ENCODE measurements at places on chromosomes 3 and 15. TPM values are rescaled to one million over a fixed set of nuclear protein-coding genes. Genes with fewer than 3 reads are reported as not detected.

The DUOXA2 gene
- total RNA-seq, result not detected

DNA sequence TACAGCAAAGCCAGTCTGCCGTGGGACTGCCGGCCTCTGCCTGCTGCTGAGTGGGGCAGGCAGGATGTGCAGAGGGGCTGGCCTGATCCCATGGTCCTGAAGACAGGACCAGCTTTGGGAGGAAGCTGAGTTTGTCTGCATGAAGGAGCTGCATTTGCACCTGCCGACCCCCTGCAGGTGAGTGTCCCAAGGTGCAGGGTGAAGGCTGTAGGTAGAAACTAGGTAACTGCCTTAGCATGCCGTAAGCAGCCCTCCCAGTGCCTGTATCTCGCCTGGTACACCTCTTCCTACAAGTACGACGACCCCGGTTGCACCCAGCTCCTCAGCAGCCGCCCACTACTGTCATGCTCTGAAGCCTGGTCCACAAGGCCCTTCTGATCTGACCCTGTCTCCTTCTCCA is 34.9 kb downstream of the AMOTL2 start:
- H3K4me3 ChIP-seq, result no peak overlapping the region
- H3K4me1 ChIP-seq, result peaks cover 34% of the 10 kb centered on the region
- H3K27ac ChIP-seq, result no peak overlapping the region
- no peaks in the 10 kb centered on the region for H3K36me3 ChIP-seq
- no peak for DNase-seq

GRCh38 chr3:7461202-7461825 is 600.4 kb downstream of the GRM7 start:
- no peaks in the 10 kb centered on the region for H3K27me3 ChIP-seq
- H3K4me3 ChIP-seq, result no peak overlapping the region
- DNase-seq, result no peak
- H3K36me3 ChIP-seq, result no peaks in the 10 kb centered on the region
- H3K4me1 ChIP-seq, result no peaks in the 10 kb centered on the region

DNA sequence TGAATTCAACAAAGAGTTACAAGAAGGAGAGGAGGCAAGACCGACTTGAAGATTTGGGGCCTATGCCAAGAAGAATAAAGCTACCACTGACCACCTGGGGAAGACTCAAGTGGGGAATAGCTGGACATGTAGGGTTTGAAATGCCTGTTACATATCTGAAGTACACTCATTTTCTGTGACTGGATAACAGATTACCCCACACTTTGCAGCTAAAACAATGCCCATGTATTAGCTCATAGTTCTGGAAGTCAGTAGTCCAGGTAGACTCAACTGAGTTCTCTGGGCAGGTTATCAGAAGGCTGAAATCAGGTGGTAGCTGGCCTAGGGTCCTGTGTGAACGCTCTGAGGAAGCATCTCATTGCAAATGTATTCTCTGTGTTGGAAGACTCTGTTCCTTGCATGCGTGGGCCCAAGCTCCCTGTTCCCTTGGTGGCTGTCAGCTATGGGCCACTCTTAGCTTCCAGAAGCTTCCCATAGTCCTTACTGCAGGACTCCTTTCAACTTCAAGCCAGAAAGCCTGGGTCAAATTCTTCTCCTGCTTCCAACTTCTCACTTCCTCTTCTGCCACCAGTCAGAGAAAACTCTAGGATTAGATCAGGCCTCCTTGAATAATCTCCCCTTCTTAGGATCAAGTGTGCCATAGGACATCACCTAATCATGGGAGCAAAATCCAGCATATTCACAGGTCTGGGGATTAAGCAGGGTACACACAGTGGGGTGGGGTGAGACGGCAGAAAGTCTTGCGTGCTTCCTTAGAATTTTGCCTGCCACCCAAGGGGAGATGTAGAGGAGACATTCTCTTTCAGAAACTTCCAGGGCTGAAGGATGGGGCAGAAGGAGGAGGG is 187.8 kb downstream of the SHQ1 start:
- H3K27me3 ChIP-seq, result peaks cover 10% of the 10 kb centered on the region
- H3K36me3 ChIP-seq, result no peaks in the 10 kb centered on the region
- no peak overlapping the region for H3K4me3 ChIP-seq
- no peak for DNase-seq

The POLQ gene
- total RNA-seq, result 5.0 TPM

The CLDN1 gene
- total RNA-seq, result 4.7 TPM

- H3K27me3 ChIP-seq, result no peaks in the 10 kb centered on the region
- no peak overlapping the region for H3K4me3 ChIP-seq
- DNase-seq, result peak; percentile 19
- H3K27ac ChIP-seq, result no peak overlapping the region
- no peaks in the 10 kb centered on the region for H3K4me1 ChIP-seq
Observed at GRCh38 chr3:15693355-15693754, 91.8 kb downstream of the BTD start.

The BFSP2 gene
- total RNA-seq, result not detected

DNA sequence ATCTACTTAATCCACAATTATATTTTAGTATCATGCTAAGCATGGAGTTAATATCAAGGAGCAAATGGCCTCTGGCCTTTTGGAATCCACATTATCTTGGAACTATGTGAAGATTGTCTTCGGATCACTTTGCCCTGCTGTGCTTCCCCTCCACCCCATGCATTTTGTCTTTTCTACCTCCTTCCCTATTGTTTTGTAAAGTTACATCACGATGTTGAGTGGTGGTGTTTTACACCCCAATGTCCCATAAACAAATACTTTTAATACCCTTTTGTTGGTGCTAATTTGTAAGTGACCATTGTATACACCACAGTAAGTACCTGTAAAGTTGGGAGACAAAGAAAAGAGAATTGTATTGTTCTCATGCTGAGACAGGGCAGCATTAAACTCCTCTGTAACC is 258.4 kb upstream of the ZNF717 start:
- H3K36me3 ChIP-seq, result no peaks in the 10 kb centered on the region
- H3K4me1 ChIP-seq, result peaks cover 8% of the 10 kb centered on the region
- no peak overlapping the region for H3K27ac ChIP-seq
- no peaks in the 10 kb centered on the region for H3K27me3 ChIP-seq
- DNase-seq, result no peak
- no peak overlapping the region for H3K4me3 ChIP-seq

DNA sequence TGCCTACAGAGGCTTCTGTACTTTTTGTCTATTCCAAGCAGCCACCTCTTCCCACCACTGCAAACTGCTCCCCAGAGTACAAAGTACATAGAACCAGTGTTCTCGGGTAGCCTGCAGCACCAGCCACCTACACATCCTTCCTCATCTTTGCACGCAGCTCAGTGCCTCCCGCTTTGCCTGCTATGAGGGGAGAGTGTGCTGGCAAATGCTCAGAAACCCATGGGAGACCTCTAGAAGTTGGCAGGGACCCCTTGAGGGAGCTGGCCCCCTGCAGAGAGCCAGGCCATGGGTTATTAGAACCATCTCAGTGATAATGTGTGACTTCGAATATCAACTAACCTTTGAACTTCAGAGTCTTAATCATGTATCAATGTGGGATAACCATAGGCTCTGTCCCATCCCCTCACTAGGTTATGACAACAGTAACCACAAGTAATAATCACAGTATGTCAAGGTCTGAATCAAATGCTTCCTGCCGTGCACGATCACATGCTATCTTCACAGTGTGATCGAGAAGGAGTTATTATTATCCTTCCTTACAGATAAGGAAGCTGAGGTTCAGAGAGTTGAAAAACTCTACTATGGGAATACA is 22.8 kb upstream of the SMAD3 start:
- H3K36me3 ChIP-seq, result no peaks in the 10 kb centered on the region
- DNase-seq, result peak; percentile 65
- peaks cover 19% of the 10 kb centered on the region for H3K4me1 ChIP-seq
- H3K27me3 ChIP-seq, result no peaks in the 10 kb centered on the region

GRCh38 chr3:64445109-64445943 is 220.1 kb upstream of the PRICKLE2 start:
- peaks cover 15% of the 10 kb centered on the region for H3K4me1 ChIP-seq
- H3K27me3 ChIP-seq, result no peaks in the 10 kb centered on the region
- H3K4me3 ChIP-seq, result peak overlapping the region; percentile 77
- peak; percentile 28 for DNase-seq

DNA sequence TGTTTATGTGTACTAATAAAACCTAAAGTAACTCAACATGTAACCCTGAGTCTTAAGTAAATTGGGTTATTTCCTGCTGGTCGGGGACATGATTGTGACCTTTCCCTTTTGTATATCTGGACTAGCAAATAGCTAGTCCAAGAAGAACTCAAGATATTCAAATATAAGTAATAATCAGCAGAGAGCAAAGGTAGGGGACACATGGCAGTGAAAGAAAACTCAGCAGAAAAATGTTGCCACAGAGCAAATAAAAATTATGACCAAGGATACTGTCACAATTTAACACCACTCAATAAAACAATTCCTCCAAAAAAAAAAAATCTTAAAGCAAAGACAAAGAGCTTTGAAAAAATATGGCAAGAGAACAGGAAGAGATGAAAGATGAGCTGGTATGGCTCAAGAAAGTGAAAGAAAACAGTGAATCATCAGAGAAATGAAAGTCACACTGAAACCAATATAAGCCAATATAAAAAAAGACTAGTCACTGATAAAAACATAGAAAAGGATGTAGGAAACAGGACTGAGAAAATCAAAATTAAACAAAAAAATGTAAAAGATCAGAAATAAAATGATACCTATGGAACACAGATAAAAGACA is 43.4 kb downstream of the HLTF start:
- H3K4me3 ChIP-seq, result no peak overlapping the region
- no peaks in the 10 kb centered on the region for H3K27me3 ChIP-seq
- no peaks in the 10 kb centered on the region for H3K4me1 ChIP-seq
- H3K36me3 ChIP-seq, result peaks cover 11% of the 10 kb centered on the region

GRCh38 chr3:142866841-142867631 is 21.8 kb downstream of the PCOLCE2 start:
- no peak overlapping the region for H3K4me3 ChIP-seq
- DNase-seq, result no peak
- H3K27me3 ChIP-seq, result peaks cover 3% of the 10 kb centered on the region

DNA sequence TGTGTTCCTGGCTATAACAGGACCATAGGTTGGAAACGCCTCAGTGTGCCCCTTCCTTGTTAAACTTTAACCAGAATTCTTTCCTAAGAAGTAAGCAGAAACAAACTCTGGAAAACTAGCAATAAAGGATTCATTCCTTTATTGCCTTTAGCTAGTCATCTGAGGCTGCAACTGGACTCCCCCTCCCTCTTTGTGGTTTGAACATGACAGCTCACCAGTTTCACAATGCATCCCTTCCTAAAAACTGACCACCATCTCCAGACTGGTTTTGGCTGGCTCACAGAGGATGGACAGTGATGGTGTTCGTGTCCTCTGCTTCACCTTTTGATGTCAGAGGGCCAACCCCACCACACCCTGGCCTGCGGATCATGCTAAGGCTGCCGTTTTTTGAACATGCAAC is 27.9 kb upstream of the TGFBR2 start:
- DNase-seq, result peak; percentile 94
- no peaks in the 10 kb centered on the region for H3K27me3 ChIP-seq
- no peaks in the 10 kb centered on the region for H3K36me3 ChIP-seq
- H3K27ac ChIP-seq, result 0 out of 2 replicates have a peak overlapping the region, but pooled peaks have one; percentile 24
- peaks cover 10% of the 10 kb centered on the region for H3K4me1 ChIP-seq
- H3K4me3 ChIP-seq, result no peak overlapping the region

The GASK1A gene
- total RNA-seq, result 0.18 TPM

The GPR15 gene
- not detected for total RNA-seq

GRCh38 chr3:104831071-104831470 is 535.6 kb upstream of the ALCAM start:
- H3K4me1 ChIP-seq, result peaks cover 2% of the 10 kb centered on the region
- DNase-seq, result peak; percentile 18
- no peak overlapping the region for H3K27ac ChIP-seq
- no peak overlapping the region for H3K4me3 ChIP-seq

All from IMR-90 (cell line).